ENCODE measurements at places on chromosomes 16 and 17.

DNA sequence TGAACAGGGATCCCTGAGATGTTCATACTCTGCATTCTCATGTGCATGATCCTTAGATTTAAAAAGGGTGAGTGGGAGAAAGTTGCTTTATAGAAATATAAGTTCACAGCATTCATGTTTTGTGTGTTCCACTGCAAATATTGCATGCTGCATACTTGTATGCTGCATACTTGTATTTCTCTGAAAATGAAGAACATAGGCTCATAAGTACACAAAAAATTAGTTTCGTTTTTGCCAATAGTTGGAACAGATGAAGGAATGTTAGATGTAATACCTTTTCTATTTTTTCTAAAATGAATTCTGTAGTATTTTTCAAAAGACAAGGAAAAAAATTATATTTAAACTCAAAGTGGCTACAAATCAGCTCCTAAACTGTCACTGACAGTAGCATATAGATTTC, 79.0 kb downstream of the NFAT5 start:
- DNase-seq: no peak

GRCh38 chr17:12599186-12599920, 66.3 kb upstream of the MYOCD start:
- DNase-seq: no peak

DNA sequence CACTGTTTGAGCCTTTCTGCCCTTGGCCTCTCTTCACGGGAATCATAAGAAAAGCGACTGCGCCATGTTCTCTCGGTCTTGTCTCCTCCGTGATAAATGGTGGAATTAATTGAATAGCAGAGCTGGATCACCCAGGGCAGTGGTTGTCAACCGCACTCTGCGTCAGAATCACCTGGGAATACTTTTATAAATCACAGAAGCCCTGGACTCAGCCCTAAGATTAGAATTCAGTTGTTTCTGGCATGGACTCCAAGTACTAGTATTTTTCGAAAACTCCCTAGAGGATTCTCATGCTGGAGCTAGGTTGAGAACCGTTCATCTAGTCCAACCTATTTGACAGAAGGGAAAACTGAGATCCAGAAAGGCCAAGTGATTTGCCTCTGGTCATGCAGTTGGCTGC, 64.1 kb downstream of the SPACA3 start:
- no peak for DNase-seq

DNA sequence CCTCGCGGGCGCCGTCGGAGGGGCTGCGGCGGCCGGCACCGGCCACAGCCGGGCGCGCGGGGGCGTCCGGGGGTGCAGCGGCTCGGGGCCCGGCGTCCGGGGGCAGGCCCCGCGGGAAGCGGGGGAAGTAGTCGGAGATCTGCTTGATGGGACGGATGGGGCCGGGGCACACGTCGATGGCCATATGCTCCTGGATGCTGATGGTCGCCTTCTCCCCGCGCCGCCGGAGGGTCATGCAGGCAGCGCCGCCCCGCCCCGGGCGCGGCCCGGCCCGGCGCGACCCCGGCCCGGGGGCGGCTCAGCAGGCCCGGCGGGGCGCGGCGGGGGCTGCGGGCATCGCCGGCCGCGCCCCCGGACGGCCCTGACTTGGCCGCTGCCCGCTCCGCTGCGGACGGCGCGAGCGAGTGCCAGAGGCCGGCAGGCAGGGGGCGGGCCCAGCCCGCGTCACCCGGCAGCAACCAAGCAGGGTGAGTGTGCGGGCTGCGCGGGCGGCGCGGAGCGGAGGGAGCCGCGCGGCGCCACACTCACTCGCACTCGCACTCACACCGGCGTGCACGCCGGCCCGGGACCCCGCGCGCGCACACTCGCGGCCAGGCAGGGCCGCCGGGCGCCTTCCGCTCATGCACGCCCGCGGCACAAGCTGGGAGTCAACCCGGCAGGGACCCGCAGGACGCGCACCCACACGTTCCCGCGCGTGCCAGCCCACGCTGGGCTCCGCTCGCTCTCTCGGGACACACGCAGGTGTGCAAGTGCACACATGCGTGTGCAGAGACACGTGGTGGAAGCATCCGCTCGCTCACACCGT, at the start of gene DOC2B:
Gene DOC2B, minus strand, starts transcription at position 406 of the 805 bp plus-strand sequence. Its CDS starts 171 bp downstream, at position 235.
- DNase-seq: no peak

DNA sequence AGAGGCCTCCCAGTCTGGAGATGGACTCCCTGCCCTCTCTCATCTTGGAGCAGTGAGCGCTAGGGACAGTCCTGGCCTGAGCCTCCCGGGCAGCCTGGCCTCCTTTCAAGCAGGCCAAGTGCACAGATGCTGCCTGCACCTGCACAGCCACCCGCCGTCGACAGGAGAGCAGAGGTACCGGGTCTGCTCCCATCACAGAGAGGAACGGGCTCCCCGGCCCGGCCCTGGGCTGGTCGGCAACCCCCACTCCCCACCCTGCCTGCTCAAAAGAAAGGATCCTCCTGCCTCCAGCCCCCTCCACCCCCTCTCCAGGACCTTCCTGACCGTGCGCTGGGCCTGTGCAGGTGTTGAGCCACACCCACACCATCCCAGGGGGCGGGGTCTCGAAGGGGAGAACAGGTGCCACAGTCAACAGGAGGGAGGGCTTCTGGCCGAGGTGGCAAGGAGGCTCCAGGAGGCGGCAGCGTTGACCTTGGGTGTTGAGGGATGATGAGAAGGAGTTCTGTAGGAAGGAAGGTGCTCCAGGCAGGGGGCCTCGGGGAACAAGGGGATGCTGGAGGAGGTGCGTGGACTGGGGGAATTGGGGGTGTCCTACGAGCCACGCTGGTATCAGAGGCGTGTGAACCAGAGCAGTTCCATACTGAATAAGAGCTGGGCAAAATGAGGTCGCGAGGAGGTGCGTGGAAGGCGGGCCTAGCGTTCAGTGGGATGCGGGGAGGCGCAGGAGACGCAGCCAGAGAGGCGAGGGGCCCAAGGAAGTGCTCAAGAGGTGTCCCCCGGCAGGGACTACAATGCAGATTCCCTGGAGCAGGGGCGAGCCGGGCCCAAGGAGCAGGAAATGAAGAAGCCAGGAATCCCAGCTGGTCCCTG, 967 bp upstream of the CDH15 start:
- peak; percentile 28 for DNase-seq

GRCh38 chr17:37429453-37429852, 22.8 kb downstream of the TADA2A start:
- DNase-seq: no peak

GRCh38 chr17:43810226-43810715, 22.7 kb downstream of the MPP3 start:
- DNase-seq: no peak

GRCh38 chr17:44593156-44593555, 35.9 kb downstream of the FZD2 start:
- DNase-seq: no peak

DNA sequence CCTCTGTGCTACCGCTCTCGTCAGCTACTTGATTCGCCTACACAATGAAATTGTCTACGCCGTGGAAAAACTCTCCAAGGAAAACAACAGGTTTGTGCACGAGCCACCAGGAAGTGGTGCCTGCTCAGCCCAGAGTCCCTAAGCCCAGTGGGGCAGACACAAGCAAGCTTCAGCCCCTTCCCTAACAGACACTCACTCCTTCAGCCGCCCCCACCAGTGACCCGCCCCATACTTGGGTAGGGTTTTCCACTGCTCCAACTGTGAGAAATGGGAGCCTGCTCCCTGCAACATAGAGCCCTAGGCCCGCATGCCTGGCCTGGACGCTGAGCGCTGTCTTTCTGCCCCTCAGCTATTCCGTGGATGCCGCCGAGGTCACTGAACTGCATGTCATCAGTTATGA, 28.6 kb upstream of the ENDOV start:
- DNase-seq: no peak

DNA sequence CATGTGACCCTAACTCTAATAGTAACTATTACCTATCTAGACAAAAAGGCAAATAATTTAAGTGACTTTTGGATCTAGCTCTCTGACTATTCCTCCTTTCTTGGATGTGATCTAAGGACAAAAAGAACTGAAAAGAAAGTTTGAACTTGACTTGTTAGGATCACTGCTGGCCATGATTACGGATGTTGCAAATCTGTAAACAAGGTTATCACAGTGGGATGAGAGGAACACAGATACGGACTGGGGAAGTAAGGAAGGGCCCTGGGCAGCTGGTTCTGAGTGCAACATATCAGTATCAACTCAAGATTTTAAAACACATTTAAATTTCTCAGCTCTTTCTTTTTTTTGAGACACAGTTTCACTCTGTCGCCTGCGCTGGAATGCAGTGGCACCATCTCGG, 78.7 kb downstream of the MRM3 start:
- no peak for DNase-seq

DNA sequence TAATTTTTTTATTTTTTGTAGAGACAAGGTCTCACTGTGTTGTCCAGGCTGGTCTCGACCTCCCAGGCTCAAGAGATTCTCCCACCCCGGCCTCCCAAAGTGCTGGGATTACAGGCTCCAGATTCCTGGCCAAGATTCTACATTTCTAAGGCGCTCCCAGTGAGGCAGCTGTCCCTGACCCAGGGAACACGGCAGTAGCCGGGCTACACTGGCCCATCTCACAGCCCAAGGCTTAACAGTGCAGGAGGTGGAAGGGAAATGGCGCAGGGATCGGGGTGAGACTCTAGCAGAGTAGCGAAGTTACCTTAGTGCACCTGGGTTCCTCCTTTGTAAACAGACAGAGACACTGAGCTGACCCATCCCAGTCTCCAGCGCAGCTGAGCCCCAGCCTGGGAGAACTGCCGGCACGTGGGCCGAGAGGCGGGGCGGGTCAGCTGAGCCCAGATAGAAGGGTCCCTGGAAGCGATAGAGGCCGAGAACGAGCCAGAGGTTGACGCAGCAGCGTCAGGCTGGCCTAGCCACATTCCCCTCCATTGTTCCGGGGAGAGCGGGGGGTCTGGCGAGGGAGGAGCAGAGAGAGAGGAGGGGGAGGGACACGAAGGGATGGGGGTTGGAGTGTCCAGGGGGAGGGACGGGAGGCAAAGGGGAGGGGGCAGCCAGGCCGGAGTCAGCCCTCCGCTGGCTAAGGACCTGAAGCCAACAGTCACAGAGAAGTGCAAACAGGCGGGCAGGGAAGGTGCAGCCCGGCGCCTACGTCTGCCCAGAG, 2.5 kb downstream of the CARHSP1 start:
- no peak for DNase-seq

DNA sequence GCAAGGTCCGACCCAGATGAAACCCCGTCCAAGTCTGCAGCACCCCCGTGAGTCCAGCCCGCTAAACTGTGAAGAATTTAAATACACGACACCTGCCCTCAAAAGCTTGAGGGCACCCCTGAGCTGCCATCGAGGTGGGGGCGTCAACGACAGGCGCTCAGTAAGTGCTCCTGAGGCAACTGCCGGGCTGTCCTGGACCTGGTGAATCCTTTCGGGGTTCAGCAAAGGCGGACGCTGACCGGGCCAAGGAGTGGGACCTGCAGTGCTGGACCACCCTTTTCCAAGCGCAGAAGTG, 512 bp upstream of the ENDOV start:
- DNase-seq: no peak

DNA sequence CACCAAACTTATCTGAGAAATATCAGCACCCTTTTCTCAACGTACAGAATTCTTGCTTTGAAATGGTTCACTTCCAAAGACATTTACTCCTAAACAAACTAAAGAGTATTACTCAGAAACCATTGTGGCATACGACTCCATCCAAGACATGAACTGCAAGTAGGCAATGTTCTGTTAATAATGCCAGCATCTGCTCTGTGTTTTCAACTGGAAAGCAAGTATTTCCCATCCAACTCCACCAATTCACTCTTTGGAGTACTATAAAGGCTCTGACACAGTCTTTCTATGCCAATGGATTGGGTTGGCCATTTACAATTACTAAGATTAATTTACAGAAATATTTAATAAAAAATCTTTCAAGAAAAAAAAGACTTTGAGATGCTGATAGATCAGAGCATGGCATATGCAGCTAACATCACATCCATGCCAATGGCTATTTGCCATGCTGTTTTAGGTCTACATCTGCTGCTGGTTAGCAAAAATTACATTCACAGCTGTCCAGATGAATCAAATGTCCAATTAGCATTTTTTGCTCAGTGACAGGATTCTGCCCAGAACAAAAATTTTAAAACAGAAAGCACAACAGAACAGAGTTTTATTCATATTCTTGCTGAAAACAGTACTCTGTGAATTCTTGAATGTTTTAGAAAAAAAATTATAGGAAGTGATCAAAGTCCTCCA, 65.9 kb upstream of the HLF start:
- DNase-seq: no peak

DNA sequence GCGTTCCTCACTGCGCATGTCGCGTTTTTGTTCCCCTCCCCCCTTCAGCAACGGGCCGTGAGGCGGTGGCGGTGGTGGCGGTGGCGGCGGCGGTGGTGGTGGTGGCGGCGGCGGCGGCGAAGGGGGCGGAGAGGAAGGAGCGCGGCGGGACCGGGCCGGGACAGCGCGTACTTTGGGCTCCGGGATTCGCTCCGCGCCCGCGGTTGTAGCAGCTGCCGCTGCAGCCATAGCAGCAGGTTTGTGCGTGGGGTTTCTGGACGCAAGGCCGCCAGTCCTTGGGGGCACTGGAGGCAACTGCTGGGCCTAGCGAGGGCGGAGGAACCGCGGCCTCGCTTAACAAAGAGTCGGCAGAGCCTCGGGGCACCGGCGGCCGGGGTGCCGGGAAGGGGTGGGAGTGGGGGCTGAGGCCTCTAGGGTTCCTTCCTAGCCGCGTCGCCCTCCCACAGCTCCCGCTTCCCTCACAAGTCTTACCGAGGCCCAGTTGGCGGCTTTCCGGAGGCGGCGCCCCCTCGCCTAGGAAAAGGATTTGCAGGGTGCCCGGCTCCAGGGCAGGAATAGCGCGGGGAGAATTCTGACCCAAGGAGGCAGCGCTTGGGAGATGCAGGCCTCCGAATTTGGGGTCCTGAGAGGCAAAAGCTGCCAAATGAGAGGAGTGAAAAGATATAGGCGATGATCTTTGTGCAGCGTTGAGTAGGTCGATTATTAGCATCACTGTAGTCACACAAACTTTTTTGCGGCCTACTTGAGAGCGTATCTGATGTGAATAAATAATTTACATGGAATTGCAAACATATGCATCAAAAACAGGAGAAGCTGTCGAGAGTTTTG, at the start of gene DDX42:
Gene DDX42, plus strand, starts transcription at position 30 of the 828 bp plus-strand sequence. CDS start 12,880 bp downstream, outside the sequence.
- DNase-seq: no peak

- no peak for DNase-seq
Observed at GRCh38 chr17:45143094-45143670, 5.1 kb upstream of the HEXIM1 start.

DNA sequence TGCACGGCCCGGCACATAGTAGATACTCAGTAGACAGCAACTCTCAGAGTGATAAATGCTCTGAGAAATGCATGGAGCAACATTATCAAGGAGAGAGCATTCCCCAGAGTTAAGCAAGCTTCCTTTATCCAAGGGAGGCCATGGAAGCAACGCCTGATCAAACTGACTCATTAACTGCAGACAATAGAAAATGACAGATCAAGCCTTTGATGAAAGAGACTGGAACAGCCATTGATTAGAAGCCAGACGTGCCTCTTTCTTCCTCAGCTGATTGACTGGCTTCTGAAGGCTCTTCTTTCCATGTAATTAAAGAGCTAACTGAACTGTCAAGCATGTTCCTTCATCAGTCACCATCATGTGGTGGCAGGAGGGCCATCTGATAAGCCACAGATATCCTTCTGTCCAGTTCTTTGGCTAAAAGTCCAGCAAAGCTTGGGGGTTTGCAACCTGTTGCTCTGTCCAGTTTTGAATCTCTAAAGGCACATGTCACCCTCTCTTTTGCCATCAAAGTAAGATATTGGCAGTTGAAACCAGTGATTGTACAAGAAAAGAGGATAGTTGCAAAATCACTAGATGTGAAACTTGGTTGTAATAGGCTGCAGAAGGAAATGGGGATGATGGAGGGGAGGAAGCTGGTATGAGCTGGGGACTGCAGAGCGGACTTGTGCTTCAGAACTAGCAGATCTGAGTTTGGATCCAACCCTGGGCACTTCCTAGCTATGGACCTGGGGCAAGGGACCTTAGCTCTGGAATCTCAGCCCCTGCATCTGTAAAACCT, 188.0 kb downstream of the HAPSTR1 start:
- no peak for DNase-seq
